ENCODE measurements at places on chromosomes 1 and 21.

GRCh38 chr1:42348498-42348897, 13.5 kb upstream of the FOXJ3 start:
- DNase-seq = no peak

DNA sequence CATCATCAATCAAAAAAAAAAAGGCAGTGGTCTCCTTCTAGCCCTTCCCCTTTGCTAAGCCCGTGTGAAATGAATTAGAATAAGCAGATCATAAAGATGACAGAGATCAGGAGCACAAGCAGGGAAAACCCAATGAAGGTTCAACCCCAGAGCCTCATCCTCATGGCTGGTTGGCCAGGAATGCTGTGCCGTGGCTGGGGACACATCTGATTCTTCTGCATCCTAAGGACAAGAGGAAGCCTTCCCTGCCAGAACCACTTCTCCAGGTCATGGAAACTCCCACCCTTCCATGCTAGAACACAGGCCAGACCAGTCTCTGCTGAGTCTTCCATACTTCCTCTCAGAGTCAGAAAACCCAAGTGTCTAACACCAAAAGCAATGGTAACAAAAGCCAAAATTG, 81.1 kb downstream of the CSMD2 start:
- no peak for DNase-seq

GRCh38 chr1:117613249-117613968, 7.6 kb downstream of the TENT5C start:
- no peak for DNase-seq

DNA sequence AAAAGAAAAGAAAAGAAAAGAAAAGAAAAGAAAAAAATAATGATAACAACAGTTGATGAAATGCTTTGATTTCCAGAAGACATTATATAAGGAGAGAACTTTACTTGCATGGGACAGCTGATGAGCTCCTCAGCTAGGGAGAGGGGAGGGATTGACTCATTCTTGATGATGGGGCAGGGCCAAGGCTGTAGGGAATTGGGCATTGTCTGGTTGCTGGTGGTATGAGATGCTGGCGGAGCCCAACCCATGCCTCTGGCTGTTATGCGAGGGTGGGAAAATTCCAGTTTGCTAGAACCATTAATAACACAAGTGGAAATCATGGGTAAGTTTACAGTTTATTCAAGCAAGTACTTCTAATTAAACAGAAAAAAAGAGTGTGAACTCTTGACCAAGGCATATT, 36.0 kb upstream of the KIF26B start:
- no peak for DNase-seq

- DNase-seq = no peak
Observed at GRCh38 chr1:211495584-211495983, 3.6 kb upstream of the RD3 start.

- DNase-seq = no peak
Observed at GRCh38 chr1:54254055-54254454, 54.1 kb downstream of the MRPL37 start.

GRCh38 chr1:32240140-32240951, 6.7 kb upstream of the FAM167B start:
- peak; percentile 63 for DNase-seq

DNA sequence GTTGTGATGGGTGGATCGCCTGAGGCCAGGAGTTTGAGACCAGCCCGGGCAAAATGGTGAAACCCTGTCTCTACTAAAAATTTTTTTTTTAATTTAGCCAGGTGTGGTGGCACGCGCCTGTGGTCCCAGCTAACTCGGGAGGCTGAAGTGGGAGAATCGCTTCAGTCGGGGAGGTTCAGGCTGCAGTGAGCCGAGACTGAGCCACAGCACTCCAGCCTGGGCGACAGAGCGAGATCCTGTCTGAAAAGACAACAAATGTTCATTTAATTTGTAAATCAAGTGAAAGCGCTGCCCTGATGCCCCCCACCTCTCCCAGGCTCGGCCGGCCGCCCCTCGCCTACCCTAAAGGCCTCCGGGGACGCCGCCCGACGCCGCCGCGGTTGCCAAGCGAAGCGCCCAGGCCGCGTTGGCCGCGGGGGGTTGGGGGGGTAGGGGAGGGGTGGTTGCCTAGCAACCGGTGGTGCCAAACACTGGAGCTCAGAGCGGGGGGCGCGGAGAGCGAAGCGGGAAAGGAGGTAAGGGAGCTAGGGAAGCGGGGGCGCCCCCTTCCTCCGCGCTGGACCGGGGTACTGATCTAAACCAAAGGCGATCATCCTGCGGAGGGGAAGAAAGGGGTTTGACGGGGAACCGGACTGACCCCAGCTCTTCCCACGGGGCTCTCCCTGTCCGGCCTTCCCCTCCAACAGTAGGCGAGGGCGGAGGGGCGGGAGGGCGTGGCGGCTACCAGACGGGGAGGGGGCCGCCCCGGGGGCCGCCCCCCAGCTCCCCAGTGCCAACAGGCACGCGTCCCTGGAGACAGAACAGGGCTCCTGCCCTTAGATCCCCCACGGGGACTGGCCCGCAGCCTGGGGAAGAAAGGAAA, at the start of gene TEKT2:
TSS of gene TEKT2 (plus strand) at position 460 of the 862 bp plus-strand sequence. CDS start 828 bp downstream, outside the sequence.
- no peak for DNase-seq

GRCh38 chr1:100510451-100510850, 27.5 kb upstream of the GPR88 start:
- no peak for DNase-seq

- DNase-seq = no peak
Observed at GRCh38 chr1:92380867-92381266, 82.0 kb downstream of the RPAP2 start.

DNA sequence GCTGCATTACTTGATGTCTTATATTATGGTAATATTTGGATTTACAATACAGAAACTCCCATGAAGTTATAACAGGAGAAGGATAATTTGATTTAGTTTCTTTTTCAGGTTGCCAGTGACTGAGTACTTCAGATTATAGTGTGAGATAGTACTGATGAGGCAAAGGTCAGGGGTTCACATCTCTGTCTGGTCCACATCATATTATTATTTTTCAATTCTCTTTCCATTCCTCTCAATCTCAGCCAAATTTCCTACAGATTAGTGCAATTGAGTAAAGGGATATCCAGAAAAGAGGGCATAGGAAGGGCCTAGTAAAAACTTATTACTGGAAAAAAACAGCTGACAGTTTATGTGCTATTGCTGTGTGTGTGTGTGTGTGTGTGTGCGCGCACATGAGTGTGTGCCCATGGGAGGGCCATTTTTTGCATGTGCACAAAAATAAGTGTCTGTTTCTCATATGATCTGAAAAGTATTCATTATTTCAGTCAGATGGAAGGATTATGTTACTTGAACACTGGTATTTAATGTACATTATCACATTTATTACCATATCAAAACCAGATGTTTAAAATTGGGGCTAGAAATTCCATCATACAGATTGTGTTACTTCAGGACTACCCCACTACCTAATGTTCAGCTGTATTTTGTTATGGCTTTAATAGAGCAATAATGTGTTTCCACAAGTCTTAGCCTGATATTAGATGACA, 78.3 kb upstream of the KCNK2 start:
- DNase-seq = no peak

DNA sequence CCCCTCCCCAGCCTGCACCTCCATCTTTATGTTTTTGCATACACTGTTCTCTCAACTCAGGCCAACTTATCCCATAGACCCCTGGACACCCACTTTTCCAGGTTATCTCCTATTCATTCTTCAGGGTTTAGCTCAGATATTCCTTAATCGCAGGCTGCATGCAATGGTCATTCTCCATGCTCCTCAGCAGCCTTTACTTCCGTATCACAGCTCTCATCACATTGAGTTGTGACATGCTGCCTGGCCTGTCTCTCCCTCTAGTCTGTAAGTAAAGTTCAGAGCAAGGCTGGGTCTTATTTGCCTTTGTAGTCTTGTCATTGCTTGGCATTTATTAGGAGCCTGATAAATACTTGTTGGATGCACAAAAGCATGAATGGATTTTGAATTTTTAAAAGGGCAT, 6.9 kb downstream of the DNAJC6 start:
- DNase-seq = no peak

DNA sequence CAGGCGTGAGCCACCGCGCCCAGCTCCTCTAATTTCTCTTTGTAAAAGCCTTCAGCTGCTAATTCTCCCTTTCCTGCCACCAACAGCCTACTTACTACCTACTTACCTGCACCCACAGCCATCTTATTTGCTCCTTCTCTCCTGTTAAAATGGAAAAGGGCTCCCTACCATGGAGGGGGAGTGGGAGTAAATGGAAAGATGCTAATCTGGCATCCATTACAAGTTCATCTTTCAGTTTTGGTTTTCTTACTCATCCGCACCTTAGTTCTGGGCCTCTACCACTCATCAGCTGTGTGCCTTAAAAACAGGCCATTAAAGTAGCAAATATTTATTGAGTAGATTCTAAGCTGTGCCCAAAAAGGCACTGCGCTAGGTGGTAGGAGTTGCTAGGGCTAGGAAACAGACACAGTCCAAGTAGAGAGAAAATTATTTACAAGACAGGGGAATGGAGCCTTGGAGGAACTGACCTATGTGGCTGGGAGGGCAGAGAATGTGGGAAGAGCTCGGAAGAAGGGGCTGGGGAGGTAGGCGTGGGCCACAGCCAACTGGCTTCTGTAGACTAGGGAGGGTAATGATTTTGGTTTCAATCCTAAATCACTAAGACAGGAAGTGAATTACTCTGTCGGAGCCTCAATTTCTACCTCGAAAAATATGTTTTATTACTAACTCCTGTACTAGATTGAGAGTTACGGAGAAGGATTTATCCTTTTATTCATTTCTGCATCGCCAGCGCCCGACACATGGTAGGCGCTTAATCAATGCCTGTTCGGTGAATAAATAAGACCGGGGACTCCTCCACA, 685 bp upstream of the DDI2 start:
- DNase-seq = no peak

DNA sequence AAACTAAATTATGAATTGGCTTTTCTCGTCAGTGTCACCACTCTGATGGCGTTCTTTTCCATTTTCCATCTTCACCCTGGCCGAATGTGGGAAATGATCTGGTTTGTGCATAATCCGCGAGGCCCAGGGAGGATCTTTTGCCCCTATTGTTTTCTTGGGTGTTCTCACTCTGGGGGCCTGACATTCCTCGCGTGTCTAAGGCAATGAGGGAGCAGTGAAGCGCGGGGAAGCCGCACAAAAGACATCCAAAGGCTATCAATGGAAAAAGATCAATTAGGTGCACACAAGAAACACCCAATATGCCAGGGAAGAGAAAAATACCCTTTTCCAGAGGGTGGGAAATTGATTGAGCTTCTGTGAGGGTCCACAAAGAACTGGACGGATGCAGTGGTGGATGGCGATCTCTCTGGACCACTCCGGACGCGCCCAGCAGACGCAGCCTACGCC, 941 bp upstream of the C1orf21 start:
- DNase-seq = no peak

- no peak for DNase-seq
Observed at GRCh38 chr1:11657654-11658053, 3.0 kb downstream of the FBXO44 start.

DNA sequence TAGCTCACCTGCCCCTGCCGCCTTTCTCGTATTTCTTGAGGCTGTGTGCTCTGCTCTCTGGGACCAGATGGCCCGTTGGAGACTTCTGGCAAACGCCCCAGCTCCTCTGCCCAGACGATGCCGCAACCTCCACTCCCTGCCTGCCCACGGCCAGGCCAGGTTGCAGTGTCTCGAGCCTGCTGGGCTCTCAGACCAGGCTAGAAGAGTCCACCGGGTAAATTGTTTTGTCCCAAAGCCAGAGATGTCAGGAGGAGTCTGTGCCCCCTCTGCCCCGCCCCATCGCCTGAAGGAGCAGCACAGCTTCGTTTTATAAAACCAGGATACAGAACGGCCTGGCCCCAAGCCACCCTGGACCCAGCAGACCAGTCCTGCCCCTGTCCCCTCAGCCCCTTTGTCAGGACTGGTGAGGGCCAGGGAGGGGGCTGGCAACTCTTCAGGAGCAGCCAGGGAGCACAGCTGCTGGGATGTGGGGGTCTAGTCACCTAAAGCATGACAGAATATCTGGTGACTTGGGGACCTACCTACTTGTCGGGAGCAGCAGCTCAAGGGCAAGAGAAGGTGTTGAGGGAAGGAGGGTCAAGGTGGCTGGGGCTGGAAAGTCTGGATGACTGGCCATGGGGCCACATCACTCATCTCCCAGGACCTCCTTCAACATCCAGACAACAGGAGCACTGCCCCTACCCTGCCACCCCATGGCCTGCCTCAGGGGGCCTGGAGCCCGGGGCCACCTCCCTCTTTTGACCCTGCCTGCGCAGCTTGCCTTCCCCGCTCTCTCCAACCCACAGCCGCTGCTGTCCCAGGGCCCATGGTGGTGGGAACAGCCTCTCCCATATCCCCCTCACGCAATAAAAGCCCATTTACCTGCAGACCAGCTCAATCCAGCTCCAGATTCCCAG, 33.9 kb upstream of the LBR start:
- no peak for DNase-seq

DNA sequence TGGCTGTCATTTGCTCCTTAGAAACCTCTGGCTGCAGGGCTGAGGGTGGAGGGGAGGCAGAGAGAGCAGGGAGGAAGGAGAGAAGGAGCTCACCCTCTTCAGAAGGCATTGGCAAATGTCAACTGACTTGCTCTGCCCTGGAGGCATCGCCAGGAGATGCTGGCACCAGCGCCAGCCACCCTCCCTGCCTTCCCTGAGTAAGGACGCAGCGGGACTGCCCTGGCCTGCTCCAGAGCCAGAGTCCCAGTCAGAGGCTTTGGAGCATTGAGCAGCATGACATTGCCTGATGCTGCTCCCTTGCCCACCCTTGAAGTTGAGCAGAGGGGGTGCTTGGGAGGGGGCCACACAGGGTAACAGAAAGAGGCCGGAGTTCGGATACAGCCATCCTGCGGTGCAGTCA, 62.3 kb downstream of the DISP3 start:
- DNase-seq = no peak

GRCh38 chr1:45999507-45999906, 132.9 kb downstream of the PIK3R3 start:
- DNase-seq = no peak

DNA sequence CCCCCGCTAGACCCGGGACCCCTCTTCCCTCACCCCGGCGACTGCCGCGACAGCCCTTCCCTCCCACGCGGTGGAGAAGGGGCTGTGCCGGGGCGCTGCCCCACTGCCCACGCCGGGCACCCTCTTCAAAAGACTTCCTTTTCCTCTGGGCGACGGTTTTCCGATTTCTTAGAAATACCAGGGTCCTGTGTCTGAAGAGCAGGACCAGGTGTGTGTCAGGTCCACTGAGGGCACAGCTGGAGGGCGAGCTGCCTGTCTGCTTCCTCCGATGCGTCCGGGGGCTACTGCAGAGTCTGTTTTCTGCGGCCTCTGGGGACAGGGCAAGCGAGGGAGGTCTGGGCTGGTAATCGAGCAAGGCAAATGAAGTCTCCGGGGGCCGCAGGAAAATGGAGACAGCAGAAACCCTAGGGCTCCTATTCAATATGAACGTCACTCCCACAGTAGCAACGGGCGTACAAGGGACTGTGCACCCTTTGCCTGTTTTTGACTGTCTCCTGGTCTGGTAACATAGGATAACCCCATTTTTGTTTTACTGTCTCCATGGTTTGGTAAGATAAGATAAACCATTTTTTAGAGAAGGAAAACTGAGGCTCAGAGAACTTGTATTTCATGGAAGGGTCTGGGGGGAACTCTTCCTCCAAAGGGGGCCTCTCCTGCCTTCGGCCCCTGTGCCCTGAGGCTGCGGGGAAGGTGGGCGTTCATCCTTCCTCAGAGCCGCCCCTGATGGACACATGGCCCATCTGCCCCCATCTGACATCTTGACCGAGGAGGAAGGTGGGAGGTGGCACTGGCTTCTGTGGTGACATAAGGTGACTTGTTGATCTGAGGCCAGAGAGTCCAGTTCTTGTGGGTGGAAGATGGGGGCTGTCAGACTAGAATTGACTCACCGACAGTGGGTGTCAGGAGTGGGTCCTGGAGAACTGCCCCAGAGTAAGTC, 970 bp downstream of the TNFRSF1B start:
- DNase-seq = no peak
